Activated T-helper 1 cell treated with anti-CD3 and anti-CD28 coated beads, Interleukin-2, amount 50 U/mL, for 16 hours (primary cell): ENCODE measurements at places on chromosomes 1 and 21.

DNA sequence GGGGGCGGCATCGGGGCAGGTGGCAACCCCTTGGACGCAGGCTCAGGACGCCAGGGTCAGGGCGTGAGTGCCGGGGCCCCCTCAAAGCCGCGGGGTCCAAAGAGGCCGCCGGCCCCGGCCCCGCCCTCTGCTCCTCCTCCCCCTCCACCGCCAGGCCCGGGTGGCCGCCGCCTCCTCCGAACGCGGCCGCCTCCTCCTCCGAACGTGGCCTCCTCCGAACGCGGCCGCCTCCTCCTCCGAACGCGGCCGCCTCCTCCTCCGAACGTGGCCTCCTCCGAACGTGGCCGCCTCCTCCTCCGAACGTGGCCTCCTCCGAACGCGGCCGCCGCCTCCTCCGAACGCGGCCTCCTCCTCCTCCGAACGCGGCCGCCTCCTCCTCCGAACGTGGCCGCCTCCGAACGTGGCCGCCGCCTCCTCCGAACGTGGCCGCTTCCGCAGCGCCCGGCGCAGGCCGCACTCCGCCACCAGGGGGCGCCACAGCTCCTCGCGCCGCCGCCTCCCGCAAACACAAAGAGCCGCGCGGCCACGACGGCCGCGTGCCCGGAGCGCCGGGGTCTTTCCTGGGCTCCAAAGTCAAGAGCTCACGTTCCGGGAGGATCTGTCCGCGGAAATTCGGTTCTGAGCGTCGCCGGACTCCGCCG, 19.3 kb upstream of the SAMD11 start:
- DNase-seq = peak; percentile 76

- DNase-seq = no peak
These were observed 2.4 kb downstream of the PLPP3 start for GRCh38 chr1:56576880-56577405.

- DNase-seq = no peak
These were observed 97.9 kb upstream of the RGS1 start for GRCh38 chr1:192477630-192478029.

DNA sequence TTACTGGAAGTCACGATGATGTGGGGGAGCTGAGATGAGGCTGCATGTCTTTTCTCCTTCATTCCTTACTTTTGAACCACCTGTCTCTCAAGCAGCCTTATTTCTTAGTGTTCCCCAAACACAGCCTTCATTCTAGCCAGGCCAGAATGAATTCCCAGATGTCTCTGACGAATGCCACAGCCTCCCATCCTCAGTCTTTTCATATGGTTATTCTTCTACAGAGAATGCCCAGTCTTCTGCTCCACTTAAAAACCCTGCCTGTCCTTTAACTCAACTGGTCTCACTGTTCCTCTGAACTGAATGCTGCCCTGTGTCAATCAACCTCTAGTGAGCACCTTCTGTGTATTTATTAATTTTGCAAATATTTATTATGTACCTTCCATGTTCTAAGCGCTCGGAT, 156.2 kb downstream of the PLA2G4A start:
- DNase-seq = no peak

DNA sequence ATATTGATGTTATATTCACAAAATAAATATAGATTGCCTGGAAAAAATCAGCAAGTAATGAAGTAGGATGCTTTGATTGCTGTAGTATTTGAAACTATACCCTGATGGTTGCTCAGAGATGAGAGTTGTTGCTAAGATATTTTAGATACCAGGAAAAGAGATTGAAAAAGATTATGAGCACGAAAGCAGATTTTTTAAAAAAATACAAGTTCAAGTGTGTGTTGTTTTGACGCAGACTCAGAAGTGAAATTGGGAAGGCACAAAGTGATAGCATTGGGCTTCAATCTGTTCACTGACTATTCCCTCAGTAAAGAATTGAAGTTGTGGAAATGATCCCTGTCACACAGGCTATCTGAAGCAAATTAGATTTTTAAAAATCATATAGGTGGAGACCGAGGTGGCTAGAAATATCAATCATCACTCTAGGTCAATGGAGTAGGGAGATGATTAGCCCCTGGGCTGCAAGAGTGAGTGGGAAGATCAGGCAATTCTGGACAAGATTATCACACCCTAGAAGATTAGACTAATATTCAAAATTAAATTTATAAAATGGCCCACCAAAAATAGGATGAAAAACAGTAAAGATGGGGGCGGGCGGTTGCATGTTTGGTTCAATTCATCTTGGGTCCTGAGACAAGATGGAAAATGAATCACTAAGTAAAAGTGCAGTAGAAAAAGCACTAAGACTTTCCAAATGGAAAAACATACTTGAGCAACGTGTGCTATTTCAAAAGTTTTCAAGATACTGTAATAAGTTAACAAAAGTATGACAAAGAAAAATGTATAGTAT, 41.5 kb upstream of the LRRC8D start:
- no peak for DNase-seq

- DNase-seq = no peak
These were observed 12.6 kb upstream of the ADORA3 start for GRCh38 chr1:111516005-111516535.

GRCh38 chr1:40841602-40842001, 20.6 kb downstream of the CITED4 start:
- DNase-seq = no peak

DNA sequence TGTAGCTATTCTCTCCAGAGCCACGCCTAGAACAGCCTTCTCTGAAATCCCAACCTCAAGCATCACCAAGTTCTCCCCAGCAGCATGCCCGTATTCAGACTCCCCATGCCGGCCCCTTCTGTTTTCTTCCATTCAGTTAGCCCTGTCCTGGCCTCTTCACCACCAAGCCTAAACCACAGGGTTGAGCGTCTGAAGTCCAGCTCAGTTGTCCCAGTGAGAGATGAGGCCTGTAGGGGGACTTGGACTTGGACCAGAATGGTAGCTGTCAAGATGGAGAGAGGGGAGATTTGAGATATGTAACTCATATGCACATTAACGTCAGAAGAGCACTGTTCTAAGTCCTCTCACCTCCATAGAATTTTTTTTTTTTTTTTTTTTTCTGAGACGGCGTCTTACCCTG, 5.5 kb upstream of the TMEM54 start:
- no peak for DNase-seq

DNA sequence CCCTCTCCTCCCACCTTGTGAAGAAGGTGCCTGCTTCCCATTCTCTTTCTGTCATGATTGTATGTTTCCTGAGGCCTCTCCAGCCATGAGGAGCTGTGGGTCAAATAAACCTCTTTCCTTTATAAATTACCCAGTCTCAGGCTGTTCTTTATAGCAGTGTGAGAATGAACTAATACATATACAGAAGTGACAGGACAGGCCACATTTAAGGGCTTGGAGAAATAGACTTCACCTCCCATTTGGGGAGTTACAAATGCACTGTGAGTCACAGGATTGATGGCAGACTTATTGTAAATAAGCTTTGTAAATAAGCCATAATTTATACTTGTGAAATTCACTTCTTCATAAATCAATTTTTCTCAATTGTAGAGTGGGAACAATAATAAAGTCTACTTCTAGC, 543.3 kb downstream of the LRRIQ3 start:
- DNase-seq = no peak

DNA sequence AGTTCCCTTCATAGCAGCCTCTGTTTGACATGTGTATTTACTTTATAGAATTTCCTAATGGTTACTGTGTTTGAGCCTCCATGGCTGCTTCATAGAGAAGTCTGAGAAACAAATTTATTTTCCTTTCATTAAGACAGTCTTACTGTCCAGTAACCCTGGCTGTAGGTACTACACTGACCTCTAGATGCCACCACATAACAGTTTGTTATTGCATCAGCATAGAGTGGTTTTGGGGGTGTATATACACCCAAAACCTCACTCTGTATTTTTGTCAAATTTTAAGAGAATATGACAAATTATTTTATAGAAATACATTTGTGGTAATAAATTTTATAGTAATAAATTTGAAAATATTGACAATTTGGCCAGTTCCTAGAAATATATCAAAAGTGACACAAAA, 57.3 kb downstream of the OBSCN start:
- no peak for DNase-seq

- no peak for DNase-seq
These were observed 71.0 kb downstream of the OLFML2B start for GRCh38 chr1:161952607-161953172.

- DNase-seq = no peak
These were observed 3.8 kb downstream of the TRPM2 start for GRCh38 chr21:44357064-44357837.

DNA sequence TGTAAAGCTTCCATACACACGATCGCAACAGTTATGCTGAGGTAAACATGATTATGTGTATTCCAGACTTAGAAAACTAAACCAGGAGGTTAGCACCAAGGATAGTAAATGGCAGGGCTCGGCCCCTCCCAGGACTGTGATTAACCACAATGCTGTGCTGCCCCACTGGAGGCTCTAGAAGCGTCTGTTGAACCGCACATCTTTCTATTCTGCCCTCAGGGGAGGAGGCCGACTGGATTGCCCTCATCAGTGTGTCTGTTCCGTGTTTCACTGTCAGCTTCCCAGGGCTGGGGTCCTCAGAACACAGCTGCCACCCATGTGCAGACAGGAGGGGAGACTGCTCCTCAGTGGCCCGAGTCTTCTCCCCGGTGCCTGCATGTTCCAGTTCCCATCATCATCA, 12.8 kb upstream of the ASCL5 start:
- no peak for DNase-seq

DNA sequence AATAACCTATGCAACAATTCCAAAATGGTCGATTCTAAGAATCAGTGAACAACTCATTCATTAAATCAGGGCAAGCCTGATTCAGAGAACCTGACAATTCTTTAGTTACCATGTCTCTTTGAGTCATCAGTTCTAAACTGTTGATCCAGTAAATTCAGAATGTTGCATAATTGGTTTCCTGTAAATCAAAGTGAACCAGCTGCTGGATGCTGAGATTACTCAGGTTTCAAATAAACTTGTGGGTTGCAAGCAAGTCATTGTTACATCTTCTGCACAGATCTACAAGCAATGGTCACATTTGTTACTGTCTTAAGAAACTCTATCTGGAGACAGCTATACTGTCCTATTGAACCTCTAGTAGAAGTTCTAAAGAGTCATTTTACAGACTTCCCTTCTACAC, 16.5 kb downstream of the PLA2G2D start:
- no peak for DNase-seq

- DNase-seq = no peak
These were observed 481 bp downstream of the TAL1 start for GRCh38 chr1:47231301-47232186.

- no peak for DNase-seq
These were observed 151.7 kb downstream of the PCP4 start for GRCh38 chr21:40018871-40019475.

- no peak for DNase-seq
These were observed 71.2 kb downstream of the CASZ1 start for GRCh38 chr1:10724948-10725847.

DNA sequence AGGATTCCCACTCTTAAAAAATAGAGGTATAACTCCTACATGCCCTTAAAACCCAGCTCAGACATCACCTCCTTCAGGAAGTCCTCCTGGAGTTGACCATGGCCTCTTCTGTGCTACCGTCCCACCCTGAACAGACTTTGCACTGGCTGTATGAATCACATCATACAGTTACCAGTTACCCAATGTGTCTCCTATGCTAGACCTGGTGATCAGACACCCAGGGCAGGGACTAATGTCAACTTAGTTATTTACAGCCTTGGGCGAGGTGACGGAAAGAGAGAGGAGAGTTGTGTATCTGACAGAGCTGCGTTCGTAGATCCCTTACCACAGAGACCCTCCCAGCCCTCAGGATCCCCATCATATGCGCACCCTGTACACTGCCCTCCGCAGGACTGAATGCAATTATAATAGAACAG, 72.7 kb downstream of the SLC66A1 start:
- no peak for DNase-seq

GRCh38 chr1:10939654-10940450, 72.6 kb upstream of the TARDBP start:
- no peak for DNase-seq

DNA sequence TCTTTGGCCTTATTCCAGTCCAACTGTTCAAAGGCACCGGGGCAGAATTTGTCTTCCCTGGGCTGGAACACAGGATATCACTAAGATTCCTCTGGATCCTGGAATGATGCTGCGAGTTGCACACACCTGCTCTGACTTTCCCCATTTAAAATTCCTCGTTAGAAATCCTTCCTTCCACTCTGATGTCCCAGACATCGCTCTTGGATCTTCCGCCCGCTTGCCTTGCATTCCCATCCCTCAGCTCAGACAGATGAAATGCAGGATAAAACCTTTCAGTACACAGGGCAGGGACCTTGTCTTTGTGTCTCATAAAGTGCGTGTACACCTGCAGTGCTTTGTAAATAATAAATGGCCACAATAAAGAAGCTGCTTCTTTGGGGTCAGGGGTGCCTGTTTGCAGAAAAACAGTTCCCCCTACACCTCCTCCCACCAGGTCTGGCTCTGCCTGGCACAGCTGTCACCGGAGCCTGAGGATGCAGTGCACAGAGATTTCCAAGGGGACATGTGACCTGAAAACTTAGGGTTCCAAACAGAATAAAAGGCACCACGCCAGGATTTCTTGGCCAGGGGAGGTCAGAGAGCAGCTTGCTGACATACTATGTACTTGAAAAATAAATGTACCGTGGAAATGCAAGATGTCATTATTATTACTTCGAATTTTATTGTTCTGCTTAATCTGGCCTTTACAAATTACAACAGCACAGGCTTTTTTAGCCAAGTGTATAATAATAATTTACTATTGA, 62.9 kb upstream of the SYT6 start:
- no peak for DNase-seq

DNA sequence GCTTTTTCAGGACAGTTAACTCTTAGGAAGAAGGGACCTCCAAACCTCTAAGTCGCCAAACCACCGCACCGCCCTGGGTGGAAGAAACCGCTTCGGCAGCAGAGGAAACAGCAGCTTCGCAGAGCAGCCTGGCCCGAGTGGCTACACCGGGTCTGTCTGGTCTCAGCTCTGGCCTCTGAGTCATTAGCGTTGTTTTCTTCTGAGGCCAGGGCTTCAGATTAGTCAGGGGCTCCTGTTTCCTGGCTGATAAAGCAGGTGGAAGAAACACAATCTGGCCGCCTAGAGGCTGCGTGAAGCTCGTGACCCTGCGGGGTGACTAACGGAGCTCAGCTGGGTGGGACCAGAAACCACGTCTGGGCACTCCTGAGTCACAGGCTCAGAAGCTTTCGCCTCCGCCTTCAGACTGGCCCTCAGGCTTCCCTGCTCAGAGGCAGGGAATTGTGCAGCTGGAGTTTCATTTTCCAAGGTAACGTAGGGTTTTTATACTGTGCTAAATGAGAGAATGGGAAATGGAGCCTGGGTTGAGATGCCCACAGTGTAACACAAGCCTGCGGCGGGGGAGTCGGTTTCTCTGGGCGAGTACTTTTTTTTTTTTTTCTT, 44.9 kb downstream of the CHAF1B start:
- DNase-seq = peak; percentile 51
